GM12865 (cell line): ENCODE measurements at places on chromosomes 16 and 17.

DNA sequence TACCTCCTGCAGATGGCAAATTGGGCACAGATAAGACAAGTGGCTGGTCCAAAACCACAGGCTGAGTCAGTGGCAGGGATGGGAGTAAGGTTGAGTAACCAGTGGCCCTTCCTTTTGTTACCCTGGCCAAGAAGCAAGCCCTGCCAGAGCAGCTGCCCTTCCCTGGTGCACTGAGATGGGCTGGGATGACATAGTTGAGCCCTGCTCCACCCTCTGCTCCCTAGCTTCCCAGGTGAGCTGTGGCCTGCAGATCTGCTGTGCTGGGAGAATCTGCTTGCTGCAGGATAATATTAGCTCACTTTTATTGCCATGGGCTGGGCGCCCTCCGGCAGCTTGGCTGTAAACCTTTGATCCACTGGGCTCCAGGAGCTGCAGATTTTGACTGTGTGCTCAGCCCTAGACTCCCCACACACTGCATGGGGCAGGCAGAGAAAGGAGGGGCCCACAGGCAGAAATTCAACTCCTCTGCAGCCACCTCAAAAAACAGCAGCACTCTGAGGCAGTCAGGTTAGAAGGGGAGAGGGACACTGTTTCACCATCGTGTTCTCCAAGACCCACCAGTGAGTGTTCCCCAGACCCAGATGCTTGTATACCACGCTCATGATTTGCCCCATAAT, 101.8 kb downstream of the CBLN1 start:
- DNase-seq, result no peak

GRCh38 chr17:65656390-65657250, 95.2 kb upstream of the AXIN2 start:
- DNase-seq, result peak; percentile 83

- no peak for DNase-seq
Measured at GRCh38 chr16:11307639-11308492, 26.7 kb upstream of the PRM1 start.

DNA sequence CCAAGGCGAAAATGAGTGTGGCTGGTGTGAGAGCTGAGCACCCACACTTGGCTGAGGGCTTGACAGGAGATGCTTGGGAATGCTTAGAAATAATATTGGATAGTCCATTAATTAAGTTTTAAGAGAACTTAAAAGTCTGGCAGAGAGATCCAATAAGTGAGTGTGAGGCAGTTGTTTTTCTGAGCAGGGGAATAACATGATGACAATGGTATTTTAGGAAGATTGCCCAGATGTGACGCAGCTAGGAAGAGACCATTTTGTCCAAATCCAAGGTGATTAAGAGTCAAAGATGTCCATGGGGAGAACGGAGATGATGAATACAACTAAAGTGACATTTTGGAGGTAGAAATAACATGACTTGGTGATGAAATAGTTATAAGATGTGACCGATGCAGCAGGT, 102.8 kb upstream of the AXIN2 start:
- no peak for DNase-seq

GRCh38 chr17:28394337-28395116, 11.5 kb downstream of the SLC46A1 start:
- no peak for DNase-seq

DNA sequence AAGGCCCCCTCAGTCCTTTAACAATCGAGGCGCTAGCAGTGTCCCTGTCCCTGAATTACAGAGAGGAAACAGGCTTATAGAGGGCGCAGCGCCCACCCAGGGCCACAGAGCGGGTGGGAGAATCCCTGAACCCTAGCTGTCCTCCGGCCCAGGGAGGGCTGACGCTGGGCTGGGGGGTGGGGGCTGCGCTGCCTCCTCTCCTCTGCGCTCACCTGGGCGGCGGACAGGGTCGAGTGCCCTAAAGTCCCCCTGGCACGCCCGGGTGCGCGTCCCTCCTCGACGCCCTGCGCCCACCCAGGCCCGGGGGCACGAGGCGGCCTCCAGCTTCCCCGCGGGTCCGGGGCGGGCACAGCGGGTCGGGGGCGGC, 200.4 kb upstream of the N4BP1 start:
- no peak for DNase-seq

- DNase-seq, result peak; percentile 38
Measured at GRCh38 chr17:46782250-46782953, 36.1 kb downstream of the WNT3 start.

- DNase-seq, result peak; percentile 94
Measured at GRCh38 chr16:27401768-27402568, at the start of gene IL21R. IL21R (plus strand) TSS chr16:27402174; CDS start chr16:27430072, 27,898 bp downstream.

GRCh38 chr16:12162151-12162985, 185.8 kb downstream of the SNX29 start:
- DNase-seq, result no peak

DNA sequence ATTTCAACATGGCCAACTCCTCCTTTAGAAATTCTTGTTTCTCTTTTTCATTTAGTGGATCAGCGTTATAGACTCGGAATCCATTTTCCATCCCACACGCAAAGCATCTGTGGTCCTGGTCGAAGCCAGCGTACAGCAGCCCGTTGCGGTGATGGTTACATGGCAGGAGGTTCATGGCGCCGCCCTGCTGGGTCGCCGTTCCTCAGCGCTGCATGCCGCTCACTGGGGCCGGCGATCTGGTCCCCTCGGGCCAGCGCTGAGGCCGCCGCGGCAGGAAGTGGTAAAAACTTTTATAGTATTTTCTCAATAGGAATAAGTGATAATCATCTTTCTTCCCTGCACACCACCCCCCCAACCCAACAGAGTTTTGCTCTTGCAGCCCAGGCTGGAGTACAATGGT, 29.9 kb upstream of the RHOT1 start:
- no peak for DNase-seq

DNA sequence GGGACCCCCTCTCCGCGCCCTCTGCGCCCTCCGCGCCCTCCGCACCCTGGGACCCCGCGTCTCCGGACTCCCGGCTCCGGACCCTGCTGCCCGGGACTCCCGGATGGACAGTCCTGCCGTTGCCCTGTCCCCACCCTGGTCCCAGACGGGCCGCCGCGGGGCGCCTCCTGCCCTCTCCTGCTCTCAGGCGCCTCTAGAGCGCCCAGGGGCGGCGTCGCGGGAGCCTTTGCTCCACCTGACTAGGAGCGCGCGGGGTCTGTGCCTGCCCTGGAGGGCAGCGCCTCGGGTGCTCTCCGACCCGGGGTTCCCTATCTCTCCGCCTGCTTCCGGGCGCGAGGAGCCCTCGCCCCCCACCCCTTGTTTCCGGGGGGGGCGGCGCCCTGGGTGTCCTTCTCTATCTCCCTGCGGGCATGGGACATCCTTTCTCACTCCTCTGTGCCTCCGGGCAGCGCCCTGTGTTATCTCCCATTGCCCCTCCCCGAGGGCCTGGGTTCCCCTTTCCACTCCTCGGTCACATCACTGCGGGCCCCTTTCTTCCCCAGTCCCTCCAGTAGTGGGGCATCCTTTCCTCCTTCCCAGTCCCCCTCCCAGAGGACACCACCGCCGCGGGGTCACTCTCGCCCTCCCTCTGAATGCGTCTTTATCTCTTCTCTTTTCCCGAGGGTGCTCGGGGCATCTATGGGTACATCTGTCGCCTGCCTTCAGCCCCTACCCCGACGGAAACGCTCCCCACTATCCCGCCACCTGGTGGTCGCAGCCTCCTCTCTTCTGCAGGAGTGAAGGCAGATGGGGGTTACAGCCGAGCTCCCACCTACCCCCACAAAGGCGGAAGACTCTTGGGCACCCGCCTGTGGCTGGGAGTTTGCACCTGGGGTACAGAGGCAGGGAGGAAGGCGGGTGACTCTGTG, 875 bp downstream of the PRKCB start:
- DNase-seq, result peak; percentile 65

- DNase-seq, result no peak
Measured at GRCh38 chr17:27536781-27537180, 80.5 kb downstream of the KSR1 start.

GRCh38 chr17:17067257-17067656, 25.0 kb downstream of the MPRIP start:
- DNase-seq, result no peak

DNA sequence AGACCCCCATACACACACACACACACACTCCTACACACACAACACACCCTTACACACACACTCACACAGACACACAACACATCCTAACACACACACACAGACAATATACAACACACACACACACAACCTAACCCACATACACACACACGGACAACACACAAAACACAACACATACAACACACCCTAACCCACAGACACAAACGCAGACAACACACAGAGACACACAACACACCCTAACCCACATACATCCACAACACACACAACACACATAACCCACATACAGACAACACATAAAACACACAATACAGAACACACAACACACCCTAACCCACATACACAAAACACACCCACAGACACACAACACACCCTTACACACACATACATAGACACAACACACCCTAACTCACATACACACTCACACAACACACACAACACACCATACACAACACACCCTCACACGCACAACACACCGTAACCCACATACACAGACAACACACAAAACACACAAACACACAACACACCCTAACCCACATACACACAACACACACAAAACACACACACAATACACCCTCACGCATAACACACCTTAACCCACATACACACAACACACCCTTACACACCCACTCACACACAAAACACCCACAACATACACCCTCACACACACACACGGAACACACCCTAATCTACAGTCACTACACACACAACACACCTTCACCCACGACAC, 4.4 kb downstream of the ASGR1 start:
- no peak for DNase-seq

GRCh38 chr16:75262104-75262799, 10.8 kb upstream of the BCAR1 start:
- DNase-seq, result no peak

DNA sequence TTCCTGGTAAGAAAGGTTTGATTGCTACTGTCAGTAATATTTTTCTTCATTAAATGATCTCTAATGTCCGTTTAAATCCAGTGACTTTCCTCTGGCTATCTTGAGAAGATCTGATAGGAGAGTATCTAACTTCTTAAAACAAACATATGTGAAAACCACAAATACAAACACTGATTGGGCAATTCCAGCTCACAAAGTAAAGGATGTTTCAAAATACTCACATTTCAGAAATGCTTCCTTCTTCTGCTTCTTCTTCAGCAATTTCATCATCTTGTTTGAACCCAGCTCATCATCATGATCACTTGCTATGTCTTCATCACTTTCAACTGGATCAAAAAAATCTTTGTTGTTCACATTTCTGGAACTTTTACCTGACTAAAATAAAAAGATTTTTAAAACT, 64.3 kb upstream of the RBL2 start:
- no peak for DNase-seq

DNA sequence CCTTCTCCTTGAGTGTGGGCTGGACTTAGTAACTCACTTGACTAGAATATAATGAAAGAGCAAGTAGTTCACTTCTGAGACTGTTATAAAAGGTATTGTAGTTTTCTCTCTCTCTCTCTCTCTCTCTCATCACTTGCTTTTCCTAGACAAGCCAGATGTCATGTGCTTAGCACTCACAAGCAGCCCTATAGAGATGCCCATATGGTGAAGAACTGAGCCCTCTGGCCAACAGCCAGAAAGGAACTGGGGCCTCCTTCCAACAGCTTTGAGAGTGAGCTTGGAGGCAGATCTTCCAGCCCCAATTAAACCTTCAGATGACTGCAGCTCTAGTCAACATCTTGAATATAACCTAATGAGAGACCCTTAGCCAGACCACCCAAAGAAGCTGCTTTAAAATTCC, 440.5 kb downstream of the GRIN2A start:
- no peak for DNase-seq

GRCh38 chr17:8405499-8406016, 7.9 kb upstream of the RNF222 start:
- DNase-seq, result no peak

DNA sequence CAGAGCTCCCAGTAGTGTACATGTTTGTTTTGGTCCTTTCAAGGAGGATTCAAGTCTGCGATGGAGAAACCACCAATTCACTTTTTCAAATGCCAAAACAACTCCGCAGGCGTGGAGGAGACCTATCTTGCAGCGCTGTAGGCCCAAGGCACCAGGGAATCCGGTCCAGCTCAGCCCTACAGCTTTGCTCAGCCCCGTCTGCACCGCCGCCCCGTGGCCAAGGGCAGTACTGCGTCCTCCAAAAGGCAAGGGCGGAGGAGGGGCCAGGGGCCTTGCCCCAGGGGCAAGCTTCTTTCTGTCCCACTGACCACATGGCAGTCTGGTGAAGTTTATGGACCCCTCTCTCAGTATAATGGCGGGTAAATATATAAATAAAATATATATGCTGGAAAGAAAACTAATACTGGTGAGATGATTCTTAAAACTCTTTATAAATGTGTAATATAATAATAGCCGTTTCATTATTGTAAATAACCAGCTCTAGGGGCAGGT, 709 bp upstream of the CD300LG start:
- DNase-seq, result peak; percentile 65

DNA sequence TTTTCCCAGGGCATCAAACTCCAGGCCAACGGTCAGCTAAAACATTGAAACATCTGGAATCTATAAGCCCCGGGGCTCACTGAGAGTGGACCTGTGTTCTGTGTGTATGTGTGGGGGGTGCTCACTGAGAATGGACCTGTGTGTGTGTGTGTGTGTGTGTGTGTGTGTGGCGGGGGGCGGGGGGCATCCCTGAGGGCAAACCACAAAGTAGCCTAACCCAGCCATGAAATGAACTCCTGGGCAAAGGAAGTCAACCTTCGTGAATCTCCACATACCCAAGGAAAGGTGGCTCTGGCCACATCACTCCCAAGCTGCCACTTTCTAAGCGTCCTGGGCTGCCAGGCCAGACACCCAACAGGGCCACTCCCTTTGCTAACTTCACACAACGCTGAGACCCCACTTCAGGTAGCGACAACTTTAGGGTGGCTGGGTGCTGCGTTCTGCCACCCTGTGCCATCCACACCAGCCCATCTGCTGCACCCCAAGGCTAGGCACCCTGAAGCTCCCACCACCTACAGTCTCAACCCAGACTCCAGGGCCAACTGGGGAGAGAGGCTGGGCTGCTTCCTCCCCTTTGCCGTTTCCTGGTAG, 1.6 kb downstream of the MAFG start:
- no peak for DNase-seq

DNA sequence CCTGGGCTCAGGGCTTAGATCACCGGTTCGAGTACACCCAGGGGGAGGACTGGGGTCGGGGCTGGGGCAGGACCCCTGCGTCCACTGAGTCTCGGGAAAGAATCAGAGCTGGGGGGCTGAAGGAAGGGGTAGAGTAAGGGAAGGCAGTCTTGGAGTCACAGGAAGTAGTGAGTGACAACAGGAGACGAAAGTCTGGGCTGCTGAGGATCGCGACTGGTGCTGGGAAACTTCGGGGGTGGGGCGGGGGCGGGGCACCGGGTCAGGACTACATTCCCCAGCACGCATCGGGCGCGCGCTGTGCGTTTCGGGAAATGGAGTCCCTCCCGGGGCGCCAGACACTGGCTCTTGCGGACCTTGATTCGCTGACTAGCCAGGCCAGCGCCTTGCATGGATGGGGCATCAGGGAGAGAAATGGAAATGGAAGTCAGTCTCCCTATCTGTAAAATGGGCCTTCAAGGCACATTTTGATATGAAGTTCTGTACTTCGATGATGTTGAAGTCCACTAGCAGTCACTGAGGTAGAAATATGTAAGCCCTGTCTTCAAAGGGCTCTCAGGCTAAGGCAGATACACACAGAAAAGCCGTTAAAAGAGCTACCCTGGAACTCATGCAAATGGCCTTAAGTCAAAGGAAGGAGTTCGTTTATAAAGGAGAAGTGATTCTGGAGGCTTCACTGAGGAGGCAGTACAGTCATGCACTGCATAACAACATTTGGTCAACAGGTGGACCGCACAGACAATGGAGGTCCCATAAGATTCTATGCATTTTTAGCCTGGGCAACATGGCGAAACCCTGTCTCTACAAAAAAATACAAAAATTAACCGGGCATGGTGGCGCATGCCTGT, 697 bp downstream of the CTF1 start:
- peak; percentile 87 for DNase-seq

GRCh38 chr16:67054901-67055300, 26.0 kb downstream of the CBFB start:
- DNase-seq, result no peak
